ENCODE measurements at places on chromosomes 3 and 15.

GRCh38 chr15:58332676-58333400 is 99.0 kb upstream of the LIPC start:
- no peak for DNase-seq

GRCh38 chr15:39890621-39891020 is 29.4 kb downstream of the GPR176 start:
- DNase-seq: no peak

- no peak for DNase-seq
Observed at GRCh38 chr15:62824111-62825015, 218.2 kb upstream of the TPM1 start.

- DNase-seq: no peak
Observed at GRCh38 chr15:74443100-74443909, 9.5 kb upstream of the SEMA7A start.

- no peak for DNase-seq
Observed at GRCh38 chr3:123880998-123881561, 3.1 kb downstream of the MYLK start.

DNA sequence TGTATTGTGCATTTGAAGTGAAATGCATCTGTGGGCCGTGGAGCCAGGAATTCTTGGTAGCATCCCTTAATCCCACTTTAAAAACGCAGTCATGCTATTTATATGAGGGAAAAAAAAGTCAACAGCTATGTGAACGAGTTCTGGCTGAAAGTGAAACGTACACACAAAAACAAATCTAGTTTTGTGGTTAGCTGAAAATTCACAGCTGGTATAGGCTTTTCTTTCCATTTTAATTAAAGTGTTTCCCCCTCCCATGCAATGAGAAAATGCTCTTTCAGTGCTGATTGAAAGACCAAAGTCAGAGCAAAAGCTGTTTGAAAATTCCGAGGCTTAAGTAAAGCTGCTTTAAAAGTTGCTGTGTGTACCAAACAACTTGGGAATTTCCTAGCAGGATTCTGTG is 297.4 kb downstream of the PLCL2 start:
- no peak for DNase-seq

DNA sequence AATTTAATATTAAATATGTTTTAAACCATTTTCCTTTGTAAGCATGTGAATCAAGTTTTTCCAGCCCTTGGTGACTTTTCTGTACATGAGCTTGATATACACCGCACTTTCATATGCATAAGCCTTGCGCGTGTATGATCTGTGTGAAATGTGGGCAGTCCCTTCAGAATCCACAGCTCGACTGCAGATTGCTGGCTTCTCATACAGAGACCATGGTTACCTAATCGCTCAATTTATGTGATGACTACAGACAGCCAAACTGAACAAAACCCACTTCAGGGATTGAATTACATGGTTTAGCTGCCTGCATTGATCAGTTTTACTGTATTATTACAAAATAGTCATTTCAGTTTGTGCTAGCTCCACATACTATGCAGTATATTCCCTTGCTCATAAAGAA is 212.3 kb upstream of the NECTIN3 start:
- no peak for DNase-seq

DNA sequence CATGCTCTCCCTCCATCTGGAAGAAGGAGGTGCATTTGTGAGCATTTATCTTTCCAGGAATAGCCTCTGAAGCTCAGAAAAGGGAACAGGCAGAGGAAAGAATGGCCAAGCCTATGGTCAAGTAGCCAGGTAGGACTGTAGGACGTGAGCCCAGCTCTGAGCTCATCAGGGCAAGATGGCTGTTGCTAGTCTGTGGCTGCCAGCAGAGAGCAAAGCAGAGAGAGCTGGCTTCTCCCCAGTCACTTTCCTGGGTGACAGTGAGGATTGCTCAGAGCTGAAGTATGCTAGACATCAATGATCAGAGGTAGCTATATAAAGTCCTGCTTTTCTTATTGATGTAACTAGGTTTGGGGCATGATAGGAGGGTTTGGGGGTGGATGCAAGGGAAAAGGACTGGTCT is 146.1 kb upstream of the SLC24A5 start:
- DNase-seq: no peak

DNA sequence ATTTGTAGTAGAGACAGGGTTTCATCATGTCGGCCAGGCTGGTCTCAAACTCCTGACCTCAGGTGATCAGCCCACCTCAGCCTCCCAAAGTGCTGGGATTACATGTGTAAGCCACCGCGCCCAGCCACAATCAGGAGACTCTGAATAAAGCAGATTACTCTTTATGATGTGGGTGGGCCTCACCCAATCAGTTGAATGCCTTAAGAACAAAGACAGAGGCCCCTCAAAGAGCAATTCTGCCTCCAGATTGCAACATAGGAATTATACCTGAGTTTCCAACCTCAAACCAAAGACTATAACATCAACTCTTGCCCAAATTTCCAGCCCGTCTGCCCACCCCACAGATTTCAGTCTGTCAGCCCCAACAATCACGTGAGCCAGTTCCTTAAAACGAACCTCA is 18.8 kb upstream of the FAM174B start:
- DNase-seq: no peak

DNA sequence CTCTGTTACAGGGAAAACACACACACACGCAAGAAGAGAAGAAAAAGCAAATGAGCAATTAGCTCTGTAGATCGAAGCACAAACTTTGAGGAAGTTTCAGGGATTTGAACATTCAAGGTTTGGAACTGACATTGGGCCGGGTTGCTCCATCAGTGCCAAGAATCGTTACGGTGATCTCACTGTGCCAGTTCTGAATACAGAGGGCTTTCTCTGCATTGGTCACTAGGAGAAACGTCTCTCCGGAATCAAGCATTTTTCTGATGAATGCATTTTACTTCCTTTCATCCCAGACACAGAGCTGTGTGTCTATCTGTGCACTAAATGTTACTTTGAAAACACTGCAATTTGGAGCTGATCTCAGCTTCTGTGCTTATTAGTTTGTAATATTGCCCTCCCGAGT is 11.2 kb downstream of the HRH1 start:
- no peak for DNase-seq

DNA sequence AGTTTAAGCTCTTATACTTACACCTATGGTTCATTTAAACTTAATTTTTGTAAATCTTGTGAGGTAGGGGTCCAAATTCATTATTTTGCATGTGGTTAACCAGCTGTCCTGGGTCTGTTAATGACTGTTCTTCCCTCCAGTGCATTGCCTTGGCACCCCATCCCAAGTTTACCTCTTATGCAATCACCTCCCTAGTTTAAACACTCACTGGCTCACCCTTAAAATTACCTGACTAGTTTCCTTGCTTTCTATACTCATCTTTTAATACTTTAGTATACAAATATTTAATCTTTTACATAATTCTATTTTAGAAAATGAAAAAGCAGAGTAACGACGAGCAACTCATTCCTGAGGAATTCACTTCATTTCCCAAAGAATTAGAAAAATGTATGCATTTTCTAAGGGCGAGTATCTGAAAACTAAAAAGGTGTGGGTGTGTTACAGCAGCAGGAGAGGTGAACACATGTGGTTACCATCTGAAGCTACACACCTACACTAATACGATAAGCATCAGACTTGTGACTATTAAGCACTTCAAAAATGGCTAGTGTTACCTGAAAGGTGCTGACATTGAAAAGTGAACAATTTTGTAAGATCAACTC is 33.7 kb downstream of the TJP1 start:
- DNase-seq: no peak

DNA sequence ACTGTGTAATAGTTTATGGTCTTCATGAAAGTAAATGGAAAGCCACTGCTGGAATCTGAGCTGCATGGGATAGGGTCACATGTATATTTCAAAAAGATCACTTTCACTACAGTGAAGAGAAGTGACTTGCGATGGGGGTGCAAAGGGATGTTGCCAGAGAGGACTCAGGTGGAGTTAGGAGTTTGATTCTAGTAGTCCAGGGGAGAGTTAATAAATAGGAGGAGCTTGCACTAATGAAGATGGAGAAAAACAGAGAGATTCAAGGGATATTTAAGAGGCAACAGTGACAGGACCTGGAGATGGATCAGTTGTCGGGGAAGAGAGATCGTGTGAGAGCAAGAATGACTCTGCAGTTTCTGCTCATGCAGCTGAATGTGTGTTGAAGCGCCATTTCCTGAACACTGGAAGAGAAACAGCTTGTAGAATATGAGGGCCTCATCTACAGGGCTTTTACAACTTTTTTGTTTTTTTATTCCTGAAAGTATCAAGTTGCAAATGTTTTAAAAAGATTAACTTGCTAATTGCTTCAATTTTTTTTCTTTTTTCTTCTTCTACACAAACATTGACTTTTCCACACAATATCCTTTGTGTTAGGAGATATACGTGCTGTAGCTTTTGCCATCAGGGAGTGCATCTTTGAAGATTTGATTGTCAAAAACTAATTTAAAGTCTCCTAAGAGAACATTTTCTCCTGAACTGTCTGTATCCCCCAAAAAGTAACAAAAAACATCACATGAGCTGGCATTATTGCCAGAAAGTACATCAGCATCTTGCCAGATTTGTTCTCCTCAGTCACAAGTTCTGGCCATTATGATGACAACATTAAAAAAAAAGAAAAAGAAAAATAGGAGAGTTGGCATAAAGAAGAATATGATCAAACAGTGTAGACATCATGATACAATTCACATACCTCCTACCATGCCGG is 37.5 kb downstream of the SETMAR start:
- no peak for DNase-seq

DNA sequence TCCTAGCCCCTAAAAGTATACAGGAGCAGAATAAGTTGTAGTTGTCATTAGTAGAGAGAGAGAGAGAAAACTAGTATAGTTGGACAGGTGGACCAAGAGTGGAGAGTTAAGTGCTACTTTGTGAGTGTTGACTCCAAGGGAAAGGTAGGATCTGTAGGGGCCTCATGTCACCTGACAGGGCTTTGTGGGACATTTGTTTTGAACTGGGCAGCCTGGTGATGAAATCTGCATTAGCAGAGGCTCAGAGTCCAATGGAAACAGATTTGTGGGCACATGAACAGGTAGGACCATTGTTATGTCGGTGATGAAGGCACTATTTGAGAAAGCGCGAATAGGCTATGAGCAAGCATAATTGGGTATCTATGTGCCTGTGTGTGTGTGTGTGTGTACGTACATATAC is 43.5 kb downstream of the SGO1 start:
- no peak for DNase-seq
